ENCODE measurements at places on chromosomes 7 and 10.

DNA sequence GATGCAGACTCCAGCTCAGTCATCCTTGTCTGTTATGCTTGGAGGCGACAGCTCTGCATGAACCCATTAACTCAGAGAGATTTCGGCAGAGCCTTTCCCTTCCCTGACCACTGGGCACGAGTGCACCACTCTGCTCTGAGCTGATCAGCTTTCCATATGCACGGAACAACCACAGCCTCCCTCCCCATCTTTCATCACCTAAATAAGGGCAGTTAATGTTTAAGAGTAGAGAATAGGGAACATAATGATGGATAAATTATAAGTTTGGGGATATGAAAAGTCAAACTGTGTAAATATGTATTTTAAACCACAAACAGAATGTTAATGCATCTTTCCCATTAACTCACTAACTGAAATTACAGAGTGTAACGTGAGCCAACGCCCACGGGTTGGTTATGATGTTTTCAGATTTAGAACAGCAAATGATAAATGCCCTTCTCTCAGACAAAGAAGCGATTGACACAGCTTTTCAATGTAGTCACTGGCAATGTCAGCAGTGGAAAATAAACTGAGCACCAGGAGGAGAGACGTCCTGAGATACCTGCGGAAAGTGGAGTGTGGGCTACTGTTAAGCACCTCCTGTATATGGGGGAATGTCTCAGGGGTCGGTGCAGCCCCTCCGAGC lies 658.2 kb downstream of the LRMDA start:
- no peak for DNase-seq

GRCh38 chr7:77540402-77540822 lies 3.3 kb downstream of the PTPN12 start:
- no peak for DNase-seq

DNA sequence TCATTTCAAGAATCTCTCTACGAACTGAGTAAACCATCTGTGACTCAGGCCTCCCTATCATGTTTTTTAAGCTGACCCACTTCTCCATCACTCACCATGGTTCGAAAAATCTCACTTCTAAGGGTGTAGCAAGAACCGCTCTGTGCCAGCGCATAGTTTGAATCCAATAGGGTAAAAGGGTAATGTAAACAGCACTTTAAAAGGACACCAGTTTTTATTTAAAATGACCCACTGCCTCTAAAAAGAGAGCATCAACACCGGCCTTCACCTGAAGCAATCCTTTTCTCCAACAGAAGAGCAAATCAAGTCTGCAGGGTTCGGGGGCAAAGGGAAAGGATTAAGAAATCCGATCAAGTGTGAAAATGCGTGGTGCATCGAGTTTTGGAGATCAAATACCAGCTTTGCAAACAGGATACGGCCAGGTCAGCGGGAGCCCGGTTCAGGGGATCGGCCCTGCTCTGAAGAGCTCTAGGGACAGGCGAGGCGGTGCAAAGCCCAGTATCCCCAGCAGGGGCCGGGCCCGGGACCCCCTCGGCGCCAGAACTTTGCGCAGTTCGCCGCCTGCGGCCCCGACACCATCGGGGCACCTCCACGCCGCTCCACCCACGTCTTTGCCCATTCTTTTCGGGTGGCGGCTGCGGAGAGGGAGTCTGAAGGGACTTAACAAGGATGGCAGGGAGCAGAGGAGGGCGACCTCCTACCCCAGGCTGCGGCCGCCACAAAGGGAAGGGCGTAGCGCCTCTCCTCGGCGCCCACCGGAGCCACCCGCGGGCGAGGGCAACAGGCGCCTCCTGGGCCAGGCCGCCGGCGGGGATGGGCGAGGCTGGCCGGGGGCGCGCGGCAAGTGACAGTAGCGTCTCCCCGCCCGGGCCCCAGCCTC lies 842 bp downstream of the NMT2 start:
- no peak for DNase-seq

GRCh38 chr7:129298268-129298893 lies 73.6 kb downstream of the AHCYL2 start:
- peak; percentile 28 for DNase-seq

DNA sequence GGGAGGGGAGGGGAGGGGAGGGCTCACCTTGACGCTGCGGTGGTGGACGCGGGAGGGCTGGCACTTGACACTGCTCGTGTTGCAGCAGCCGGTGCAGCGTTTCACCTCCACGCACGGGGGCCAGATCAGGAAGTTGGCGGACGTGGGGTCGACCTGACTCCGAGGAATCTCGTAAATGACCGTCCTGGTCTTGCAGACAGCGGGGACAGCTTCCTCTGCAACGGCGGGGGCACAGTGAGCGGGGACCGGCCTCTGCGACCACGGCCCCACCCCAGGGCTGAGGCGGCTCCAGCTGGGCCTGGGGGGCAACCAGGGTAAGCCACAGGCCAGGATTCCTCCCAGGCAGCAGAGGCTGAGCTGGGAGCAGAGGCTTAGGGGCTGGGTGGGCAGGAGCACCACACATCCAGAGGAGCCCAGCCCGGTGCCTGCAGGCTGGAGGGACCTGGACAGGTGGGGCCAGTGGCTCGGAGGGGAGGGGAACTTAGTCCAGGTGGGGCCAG lies 8.8 kb downstream of the PDGFA start:
- no peak for DNase-seq

DNA sequence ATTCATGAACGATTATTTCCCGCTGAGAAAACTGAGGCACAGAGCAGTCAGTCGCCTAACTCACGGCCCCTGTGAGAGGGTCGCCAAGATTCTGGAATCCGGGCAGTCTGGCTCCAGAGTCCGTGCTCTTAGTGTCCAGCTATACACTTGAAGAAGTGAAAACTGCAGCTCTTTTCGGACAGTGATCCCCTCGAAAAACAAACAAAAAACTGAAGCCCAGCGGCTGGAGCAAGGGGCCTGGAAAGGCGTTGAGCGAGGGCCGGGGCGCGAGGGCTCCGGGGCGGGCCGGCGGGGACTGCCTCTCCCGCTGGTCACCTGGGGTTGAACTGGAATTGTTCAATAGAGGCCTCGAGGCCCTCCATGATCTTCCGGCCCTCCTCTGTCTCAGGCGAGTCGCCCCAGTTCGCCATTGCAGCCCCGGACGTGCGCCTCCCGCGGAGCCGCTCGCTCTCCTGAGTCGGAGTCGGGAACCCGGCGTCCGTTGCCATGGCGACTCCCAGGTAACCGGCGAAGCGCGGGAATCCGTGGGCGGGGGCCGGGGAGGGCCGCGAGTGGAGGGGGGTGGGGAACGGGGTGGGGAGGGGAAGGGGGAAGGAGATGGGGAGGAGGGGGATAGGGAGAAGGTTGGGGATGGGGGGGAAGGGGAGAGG lies 881 bp downstream of the C10orf67 start:
- DNase-seq, result no peak

GRCh38 chr7:82729172-82730030 lies 285.8 kb upstream of the CACNA2D1 start:
- DNase-seq, result no peak

- DNase-seq, result no peak
These were observed 50.8 kb downstream of the C10orf120 start for GRCh38 chr10:122648599-122649428.

GRCh38 chr10:58318346-58318745 lies 16.5 kb upstream of the UBE2D1 start:
- no peak for DNase-seq

DNA sequence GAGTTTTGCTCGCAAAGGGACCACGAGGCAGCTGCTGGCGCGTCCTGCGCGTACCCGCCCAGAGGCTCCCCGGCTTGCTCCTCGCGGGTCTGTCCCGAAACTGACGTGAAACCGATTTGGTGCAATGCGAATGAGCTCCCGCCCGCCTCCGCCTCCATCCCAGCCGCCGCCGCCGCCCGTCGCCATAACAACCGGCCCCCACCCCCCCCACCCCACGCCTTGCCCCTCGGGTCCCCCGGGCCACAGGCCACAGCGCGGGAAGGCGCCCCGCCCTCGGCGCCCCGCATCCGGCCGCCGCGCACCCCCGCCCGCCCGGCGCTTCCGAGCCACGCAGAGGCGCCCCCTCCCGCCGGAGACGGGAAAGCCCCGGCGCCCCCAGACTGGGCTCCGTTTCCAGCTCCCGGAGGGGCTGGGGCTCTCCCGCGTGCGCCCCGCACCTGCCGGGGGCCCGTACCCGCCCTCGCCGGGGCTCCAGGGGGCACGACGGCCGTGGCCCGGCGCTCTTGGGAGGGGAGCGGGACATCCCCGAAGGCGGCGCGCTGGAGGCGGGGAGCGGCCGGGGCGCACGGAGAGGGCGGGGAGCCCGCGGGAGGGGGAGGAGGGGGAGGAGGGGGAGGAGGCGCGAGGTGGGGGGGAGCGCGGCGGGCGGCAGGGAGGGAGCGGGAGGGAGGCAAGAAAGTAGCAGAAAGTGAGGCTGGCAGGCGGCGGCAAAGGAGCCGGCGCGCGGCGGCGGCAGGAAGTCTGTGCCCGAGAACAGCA lies at the start of gene CAMK1D:
CAMK1D (plus strand) TSS at position 678 of the 759 bp plus-strand sequence.
- DNase-seq, result peak; percentile 83

DNA sequence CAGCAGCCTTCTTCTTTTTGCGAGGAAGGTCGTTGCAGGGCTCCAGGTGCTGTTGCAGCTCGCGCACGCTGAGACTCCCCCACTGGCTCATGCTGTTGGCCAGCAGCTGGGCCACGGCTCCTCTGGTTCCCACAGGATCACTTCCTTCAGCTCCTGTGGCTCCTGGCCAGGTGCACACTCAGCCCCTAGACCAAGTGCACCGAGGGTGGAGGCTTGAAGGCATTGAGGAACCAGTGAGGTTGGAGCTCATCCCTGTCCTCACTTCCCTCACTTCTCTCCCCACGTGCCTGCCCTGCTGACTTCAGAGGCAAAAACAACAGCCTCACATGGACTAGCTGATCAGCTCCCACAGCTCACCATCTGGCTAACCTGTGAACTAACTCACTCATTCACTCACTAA lies 46.2 kb upstream of the ADRB1 start:
- DNase-seq, result no peak

- DNase-seq, result no peak
These were observed 61.6 kb downstream of the CCDC71L start for GRCh38 chr7:106599343-106599698.

DNA sequence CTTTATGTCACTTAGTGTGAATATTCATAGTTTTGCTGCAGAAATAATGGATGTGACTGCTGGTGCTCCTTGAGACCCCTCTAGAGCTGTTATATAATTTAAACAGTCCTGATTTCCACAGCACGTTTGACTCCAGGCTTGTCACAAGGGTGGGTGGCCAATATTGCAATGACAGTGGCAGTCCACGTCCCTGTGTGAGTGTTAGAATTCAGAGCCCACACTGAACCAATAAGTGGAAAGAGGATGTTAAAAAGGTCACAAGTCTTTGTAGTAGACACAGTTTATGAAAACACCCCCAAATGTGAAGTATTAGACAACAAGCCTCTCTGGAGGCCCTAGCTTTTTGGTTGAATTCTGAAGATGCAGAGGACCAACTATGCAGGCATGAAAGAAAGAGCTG lies 2.0 kb downstream of the PPP1R17 start:
- no peak for DNase-seq

GRCh38 chr7:597348-598178 lies 77.9 kb upstream of the PDGFA start:
- DNase-seq, result no peak

DNA sequence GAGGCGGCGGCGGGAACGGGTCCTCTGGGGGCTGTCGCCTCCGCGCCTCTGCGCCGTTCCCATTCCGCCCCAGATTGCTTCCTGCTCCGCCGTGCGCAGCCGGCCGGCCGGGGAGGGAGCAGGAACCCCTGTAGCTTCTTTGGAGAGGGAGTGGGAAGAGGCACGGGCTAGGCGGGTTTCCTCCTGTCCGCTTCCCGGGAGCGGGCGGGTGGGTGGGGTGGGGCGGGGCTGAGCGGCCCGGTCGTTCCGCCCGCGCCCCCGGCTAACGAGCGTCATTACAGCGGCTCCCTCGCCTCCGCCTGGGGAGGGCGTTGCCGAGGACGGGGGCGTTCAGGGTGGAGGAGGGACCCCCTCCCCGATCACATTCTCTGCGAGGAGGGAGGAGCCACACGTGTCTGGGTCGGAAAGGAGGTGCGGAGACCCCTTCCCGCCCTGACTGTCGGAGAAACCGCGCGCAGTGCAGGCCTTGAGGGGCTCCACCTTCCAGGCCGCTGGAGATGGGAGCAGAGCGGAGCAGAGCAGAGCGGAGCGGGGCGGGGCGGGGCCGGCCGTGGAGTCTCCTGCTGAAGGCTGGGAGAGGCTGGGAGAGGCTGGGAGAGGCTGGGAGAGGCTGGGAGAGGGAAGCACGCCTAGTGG lies 39.7 kb downstream of the AGAP3 start:
- no peak for DNase-seq

DNA sequence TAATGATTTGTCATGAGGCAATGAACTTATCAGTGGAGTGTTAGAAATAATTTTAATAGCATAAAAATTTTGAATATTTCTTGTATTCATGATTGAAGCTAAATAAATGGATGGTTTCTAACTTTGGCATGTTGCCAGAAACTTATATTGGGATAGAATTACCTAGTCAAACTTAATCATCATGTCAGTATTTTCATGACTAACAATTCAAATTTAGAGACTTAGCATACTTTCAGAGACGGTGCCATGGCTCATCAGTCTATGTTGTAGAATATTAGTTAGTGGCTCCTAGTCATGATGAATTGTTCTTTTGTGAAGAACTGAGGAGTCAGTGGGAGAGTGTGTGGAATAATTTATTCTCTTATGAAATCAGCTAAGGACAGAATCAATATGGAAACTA lies 599.6 kb upstream of the POT1 start:
- DNase-seq, result no peak

GRCh38 chr7:151493083-151493482 lies 26.6 kb downstream of the RHEB start:
- DNase-seq, result no peak

- no peak for DNase-seq
These were observed 41.2 kb downstream of the TNRC18 start for GRCh38 chr7:5382281-5382892.

DNA sequence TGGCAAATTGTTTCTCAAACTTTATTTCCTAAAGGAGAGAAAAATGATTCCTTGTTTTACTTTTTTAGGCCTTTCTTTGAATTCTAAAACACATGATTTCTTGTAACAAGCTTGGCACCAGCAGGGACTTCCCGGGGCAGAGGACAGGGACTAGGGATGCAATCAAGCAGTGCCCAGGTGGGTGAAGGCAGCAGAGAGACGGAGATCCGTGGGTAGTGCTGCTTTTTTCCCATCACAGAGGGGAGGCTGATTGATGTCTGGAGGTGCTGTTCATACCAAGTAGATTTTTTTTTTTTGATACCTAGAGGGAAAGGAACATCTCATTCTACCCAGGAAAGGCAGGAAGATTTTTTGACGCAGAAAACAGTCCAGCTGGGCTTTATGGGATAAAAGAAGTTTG lies 91.9 kb downstream of the FAM171A1 start:
- DNase-seq, result no peak

DNA sequence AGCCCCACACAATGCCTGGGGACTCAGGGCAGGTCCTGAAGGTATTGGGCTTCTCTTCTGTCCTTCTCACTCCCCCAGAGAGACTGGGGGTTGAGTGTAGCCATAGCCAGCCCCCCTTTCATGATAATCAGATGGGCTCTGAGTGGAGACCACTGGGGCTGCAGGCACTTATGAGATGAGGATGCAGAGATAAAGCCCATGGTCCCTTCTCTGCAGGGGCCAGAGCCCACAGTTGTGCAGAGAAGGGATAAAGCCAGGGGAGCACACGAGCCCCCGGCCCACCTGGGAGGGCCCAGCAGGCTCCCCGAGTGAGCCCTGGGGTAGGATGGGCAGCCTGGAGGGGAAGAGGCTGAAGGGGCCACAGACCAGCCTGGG lies 96.2 kb downstream of the BMS1 start:
- no peak for DNase-seq

- DNase-seq, result no peak
These were observed 13.4 kb downstream of the BUD31 start for GRCh38 chr7:99422186-99422585.

- DNase-seq, result no peak
These were observed 379.1 kb downstream of the TCERG1L start for GRCh38 chr10:130932326-130933007.

GRCh38 chr7:157360483-157361025 lies 23.8 kb downstream of the DNAJB6 start:
- no peak for DNase-seq
